Activated CD4-positive, alpha-beta T cell treated with anti-CD3 and anti-CD28 coated beads, Interleukin-2, amount 10 ng/mL, durations not matched to agents 7 days and 5 days (primary cell): ENCODE measurements at places on chromosomes 3 and 15.

DNA sequence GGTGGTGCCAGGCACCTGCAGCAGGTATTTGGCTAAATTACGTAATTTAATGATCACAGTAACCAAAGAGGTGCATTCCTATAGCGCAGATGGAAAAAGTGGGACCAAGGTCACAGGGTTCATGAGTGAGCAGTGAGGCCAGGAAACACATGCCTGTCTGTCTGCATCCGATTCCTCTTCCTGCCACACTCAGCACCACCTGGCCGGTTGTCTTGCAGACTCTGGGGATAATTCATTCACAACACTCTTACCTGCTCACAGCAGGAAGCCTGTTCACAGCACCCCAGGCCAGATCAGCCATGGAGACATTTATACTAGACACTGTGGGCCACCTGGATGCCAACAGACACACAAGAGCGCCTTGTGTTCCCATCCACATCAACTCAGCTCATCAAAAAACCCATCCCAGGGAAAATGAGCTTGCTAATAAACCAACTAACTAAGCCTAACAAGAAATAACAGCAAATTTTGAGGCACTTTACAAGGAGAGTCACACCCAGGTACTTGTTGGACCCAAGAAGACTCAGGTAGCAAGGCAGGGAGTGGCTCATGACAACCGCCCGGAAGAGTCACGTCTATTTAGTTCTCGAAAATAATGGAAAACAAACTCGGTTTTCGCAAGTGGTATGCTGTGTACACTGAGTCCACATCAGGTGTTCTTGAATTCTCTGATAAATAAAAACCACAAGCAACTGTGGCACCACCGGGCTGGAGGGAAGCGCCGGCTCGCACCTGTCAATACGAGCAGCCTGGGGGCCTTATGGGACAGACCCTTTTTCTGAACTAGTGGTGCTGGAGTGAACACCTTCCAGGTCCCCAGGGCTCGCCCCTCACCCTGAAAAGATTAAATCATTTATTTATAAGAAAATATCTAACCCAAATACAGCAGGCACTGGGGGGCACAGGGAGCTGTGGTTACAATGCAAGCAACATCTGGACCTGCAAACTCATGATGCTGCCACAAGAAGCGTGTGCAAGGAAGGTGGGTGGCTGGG lies 40.5 kb downstream of the FAM174B start:
- no peak for DNase-seq

GRCh38 chr3:30644615-30645014 lies 38.2 kb downstream of the TGFBR2 start:
- peak; percentile 77 for DNase-seq

DNA sequence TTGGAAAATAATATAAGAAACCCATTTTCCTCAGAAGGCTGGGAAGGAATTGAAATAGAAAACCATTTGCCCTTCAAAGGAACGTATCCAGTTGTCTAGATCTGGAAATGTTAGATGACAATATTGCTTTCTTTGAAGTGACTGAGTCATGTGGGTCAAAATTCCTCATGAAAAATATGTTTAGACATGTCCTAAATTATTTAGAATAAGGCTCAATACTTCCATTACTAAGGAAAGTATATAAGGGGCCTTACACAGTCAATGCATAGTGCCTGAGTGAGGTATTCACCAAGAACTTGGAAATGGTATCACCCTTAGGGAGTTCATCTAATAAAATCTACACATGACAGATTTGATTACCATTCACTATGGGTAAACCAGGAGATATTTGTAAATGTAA lies 619.8 kb upstream of the KCNMB2 start:
- DNase-seq: no peak

- DNase-seq: no peak
These were observed 225.6 kb downstream of the NFKBIZ start for GRCh38 chr3:102074946-102075345.

DNA sequence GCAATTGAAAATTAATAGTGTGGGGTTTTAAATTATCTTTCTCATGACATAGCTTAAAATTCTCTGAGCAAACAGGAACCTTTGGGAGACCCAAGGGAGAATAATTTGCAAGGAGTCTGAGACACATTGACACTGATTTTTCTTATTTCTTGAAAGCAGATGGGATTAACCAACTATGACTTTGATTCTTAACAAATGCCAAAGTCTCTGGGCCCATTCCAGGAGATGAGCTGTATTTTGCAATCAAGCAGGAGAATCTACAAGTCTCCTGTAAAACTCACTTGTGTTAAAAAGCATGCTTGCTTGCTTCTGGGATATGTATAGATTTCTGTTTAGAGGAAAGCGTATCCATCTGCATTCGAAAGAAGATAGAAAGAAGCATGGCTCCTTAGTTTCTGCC lies 71.3 kb upstream of the STT3B start:
- no peak for DNase-seq

DNA sequence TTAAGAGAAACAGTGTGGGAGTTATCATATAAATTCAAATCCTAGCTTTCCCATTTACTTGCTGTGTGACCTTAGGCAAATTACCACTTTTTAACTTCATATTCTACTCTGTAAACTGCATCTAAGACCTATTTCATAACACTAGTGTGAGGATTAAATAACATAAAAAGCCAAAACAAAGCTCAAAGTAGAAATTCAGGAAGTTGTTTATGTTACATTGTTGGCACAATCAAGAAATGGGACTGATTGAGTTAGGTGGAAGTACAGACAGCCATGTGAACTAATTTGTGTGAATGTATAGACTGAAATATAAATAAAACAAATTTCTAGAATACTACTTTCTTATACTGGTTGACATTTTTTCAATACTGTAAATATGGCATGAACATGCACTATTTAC lies 131.7 kb downstream of the STAG1 start:
- no peak for DNase-seq
